Activated CD4-positive, alpha-beta memory T cell treated with anti-CD3 and anti-CD28 coated beads for 36 hours (primary cell): ENCODE measurements at places on chromosomes 3 and 15. TPM values are rescaled to one million over a fixed set of nuclear protein-coding genes. Genes with fewer than 3 reads are reported as not detected.

TEX55 gene
- total RNA-seq, result not detected

DNA sequence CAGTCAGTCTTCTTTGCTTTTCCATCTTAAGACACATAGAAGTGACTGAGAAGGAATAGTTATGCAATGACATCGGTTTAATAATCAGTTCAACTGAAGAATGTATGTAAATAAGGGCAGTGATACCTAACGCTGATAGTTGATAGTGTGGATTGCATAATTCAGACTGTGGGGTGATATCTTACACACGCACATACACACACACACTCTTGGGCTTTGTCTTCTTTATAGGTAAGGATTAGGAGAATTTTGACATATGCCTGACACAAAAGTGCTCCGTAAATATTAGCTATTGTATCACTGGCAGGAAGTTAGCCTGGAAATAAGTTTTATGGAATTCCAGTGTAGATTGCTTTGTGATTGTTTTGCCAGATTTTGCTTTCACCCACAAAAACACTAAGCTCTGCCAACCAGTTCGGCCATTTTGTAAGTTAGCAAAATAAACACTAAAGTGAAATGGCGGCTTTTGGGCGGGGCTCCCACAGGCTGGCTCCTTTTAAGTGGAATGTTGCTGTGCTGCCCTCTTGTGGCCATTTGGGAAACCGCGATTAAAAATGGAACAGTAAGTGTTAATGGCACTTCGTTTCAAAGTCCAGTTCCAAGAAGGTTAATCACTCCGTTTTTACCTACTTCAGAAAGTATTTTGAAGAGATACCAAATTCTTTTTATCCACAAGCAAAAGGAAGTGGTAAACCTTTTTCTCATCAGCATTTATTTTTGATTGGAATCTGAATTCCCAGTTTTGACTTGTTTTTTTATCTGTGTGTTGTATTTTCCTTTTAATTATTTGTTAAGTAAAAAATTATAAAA, 17.7 kb downstream of the CHD2 start:
- peak; percentile 96 for DNase-seq
- H3K27ac ChIP-seq, result peak overlapping the region; percentile 87
- peaks cover 35% of the 10 kb centered on the region for H3K36me3 ChIP-seq
- no peaks in the 10 kb centered on the region for H3K27me3 ChIP-seq
- H3K4me1 ChIP-seq, result peaks cover 85% of the 10 kb centered on the region

GRCh38 chr3:15958692-15959433, 161.1 kb upstream of the ANKRD28 start:
- no peak overlapping the region for H3K4me3 ChIP-seq
- H3K36me3 ChIP-seq, result no peaks in the 10 kb centered on the region
- H3K27ac ChIP-seq, result no peak overlapping the region
- H3K4me1 ChIP-seq, result no peaks in the 10 kb centered on the region
- H3K27me3 ChIP-seq, result no peaks in the 10 kb centered on the region
- DNase-seq, result no peak

DNA sequence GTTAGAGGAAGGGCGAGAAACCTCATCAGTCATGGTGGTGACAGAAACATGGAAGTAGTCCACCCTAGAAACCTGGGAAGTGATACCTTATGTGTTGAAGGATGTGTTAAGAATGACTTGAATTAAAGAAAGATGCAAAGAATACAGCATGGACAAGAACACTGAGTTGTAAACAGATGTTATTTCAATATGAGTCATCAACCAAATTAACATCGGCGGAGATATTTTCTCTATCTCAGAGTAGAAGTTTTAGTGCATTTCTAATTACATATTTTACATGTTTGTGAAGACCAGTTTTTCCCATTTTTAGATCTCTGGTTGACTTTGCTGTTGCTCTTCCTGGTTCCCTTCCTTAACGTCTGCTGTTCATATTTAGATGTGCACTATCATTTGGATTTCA, 268.8 kb upstream of the TBL1XR1 start:
- no peaks in the 10 kb centered on the region for H3K36me3 ChIP-seq
- no peak overlapping the region for H3K4me3 ChIP-seq
- H3K27me3 ChIP-seq, result no peaks in the 10 kb centered on the region
- peaks cover 9% of the 10 kb centered on the region for H3K4me1 ChIP-seq

PGBD4 gene
- total RNA-seq, result 2.0 TPM

C3orf18 gene
- total RNA-seq, result 17.0 TPM

GRCh38 chr3:34109021-34109420, 310.6 kb downstream of the PDCD6IP start:
- H3K27me3 ChIP-seq, result peaks cover 4% of the 10 kb centered on the region
- DNase-seq, result no peak
- no peak overlapping the region for H3K27ac ChIP-seq
- H3K4me1 ChIP-seq, result no peaks in the 10 kb centered on the region
- no peaks in the 10 kb centered on the region for H3K36me3 ChIP-seq
